CD4-positive, alpha-beta T cell treated with Interferon alpha-2 for 1 hour (primary cell): ENCODE measurements at places on chromosomes 11 and 22.

DNA sequence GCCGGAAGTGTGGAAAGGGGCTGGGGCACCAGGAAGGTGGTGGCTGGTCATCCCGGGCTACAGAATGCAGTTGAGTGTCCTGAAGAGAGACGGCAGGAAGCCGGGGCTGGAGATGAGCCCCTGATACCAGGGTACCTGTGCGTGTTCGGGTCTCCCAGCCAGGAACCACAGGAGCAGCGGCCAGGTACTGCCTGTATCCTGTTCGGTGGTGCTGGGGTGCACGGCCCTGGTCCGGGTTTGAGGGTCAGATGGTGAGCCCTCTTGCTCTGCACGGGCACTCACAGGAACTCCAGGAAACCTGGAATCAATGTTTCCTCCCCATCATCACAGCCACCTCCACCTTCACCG, 253.1 kb upstream of the B3GAT1 start:
- DNase-seq, result no peak

DNA sequence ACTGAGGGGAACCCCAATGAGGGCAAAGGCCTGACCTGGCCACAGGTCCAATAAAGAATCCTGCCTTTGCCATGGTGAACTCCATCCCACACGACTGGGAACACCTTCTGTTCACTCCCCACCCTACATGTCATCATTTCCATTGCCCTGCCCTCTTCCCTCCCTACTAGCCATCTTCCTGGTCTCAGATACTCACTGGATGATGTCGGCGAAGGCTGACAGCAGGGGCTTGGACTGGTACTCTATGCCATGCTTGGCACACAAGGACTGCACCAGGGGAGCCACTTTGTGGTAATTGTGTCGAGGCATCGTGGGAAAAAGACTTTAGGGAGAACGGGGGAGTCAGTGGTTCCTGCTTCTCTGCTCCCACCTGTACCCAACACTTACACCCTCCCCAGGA, 9.9 kb downstream of the FEN1 start:
- no peak for DNase-seq

DNA sequence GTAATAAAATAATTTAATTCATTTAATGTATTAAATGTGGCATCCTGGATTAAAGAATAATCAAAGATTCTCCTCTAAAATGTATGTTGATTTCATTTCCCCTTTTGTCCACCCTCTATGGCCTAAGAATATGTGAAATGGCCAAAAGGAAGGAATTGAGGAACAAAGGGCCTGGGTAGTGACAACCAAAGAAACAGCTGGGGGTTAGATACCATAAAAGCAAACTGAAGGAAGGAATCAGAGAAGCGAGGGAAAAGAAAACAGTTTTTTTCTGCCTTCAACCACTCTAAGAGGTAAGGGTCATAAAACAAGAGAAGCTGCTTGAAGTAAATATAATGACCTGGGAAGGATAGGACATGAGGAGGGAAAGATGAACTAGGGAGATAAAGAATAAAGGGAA, 139.3 kb downstream of the FAM76B start:
- DNase-seq, result no peak

DNA sequence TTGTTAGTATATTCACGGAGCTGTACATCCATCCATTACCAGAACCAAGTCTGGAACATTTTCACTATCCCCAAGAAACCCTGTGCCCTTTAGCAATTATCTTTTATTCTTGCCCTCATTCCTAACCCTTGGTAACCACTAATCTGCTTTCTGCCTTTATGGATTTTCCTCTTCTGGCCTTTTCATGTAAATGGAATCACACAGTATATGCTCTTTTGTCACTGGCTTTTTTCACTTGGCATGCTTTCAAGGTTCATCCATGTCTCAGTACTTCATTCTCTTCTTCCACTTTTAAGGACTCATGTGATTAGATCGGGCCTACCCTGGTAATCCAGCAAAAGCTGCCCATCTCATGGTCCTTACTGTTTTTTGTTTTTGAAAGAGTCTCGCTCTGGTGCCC, 11.0 kb upstream of the ZBTB44 start:
- no peak for DNase-seq

- DNase-seq, result no peak
These were observed 110.3 kb downstream of the KCNQ1OT1 start for GRCh38 chr11:2589538-2589934.

DNA sequence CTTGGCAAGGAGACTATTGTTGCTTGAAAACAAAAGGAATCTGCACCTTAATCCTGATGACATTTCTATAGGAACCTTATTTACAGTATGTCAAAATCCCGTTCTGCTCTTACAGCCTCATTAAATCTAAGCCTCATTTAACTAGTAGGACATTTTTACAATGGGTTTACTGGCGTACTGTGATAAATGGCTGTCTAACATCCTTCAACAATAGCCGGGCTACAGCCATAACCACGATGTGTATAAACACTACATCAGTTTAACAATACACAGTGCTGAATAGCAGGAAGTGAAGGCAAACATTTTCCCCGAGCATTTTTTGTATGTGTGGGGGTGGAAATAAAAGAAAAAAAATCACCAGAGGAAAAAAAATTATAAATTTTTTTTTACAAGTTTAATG, 131.2 kb downstream of the ARL14EP start:
- no peak for DNase-seq

DNA sequence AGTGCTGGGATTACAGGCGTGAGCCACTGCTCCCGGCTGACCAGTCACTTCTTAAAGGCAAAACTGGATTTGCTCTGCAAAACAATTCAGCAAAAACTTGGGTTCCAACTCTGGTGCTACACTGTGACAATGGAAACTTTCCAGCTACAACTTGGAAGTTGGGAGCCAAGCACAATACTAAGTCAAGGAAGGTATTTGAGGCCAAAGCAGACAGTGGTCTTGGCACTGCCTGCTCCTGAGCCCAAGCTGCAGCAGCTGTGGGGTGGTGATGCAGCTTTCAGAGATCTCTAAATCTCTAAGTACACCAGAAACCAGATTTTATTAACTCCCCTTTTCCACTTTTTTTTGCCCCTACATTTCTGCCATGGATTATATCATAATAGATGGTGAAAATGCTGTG, 17.5 kb downstream of the ADM start:
- no peak for DNase-seq

- DNase-seq, result no peak
These were observed 98.6 kb downstream of the GRIK4 start for GRCh38 chr11:120610111-120610510.

DNA sequence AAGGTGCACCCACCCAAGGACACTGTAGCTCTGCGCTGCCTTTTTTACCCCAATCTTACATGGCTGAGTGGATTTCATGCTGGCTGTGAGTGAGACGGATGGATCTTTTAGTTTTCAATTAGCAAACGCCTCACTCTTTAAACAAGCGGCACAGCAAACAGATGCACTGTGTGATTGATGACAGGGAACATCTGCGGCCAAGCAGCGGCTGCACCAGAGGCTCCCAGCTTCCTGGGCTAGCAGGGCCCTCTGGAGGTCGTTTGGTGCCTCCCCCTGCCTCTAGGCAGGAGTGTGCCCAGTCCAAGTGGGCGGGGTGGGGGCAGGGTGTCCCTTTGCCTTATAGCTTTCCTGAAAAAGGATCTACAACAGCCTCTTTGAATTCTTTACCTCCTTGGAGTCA, 2.1 kb upstream of the DRD2 start:
- DNase-seq, result no peak

- no peak for DNase-seq
These were observed 492.9 kb upstream of the ANO3 start for GRCh38 chr11:25838918-25839625.

DNA sequence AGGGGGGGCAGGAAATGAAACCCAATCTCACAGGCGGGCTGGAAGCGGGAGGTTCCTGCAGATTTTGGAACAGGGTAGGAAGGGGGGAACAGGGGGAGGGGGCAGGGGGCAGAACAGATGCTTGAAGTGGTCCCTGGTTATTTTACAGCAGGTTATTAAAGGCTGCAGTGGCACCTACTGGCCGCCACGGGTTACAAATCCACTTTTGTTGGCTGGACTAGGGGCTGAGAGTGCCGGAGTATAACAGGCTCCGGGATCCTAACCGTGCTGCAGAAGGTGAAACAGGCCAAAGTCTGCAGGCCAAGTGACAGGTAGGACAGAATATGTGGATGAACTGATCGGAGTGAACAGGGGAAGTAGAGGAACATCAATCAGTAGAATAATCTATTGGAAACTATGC, 2.5 kb downstream of the ROBO3 start:
- no peak for DNase-seq

DNA sequence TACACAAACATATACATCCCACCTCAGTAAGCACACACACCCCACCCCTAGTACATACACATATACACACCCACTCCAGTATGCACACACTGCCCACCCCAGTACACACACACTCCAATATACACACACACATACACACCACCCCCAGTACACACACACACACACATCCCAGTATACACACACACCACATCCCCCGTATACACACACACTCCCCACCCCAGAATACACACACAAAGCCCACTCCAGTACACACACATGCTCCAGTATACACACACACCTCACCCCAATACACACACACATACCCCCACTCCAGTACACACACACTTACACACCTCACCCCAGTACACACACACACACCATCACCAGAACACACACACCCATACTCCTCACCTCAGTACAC, 7.4 kb downstream of the TECTA start:
- DNase-seq, result no peak
